ENCODE measurements at places on chromosomes 16 and 17.

- DNase-seq, result no peak
These were observed 16.2 kb downstream of the IRX5 start for GRCh38 chr16:54946909-54947308.

DNA sequence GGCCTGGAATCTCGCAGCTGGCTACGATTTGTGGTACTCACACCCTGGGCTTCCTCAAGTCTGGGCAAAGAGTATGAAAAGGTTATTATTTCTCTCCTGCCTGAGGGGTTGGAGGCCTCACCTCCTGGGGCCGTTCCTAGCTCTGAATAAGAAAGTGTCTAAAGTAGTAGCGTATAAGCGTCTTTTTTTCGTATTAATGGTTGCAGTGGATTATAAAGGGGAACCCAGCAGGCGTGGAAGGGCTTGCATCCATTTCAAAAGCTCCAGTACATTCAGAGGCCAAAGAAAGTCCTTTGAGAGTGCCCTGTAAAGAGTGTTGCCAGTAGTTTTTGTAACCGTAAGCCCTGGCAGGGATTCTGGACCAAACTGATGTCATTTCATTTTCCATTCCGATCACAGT is 72.2 kb upstream of the MPHOSPH6 start:
- peak; percentile 4 for DNase-seq

DNA sequence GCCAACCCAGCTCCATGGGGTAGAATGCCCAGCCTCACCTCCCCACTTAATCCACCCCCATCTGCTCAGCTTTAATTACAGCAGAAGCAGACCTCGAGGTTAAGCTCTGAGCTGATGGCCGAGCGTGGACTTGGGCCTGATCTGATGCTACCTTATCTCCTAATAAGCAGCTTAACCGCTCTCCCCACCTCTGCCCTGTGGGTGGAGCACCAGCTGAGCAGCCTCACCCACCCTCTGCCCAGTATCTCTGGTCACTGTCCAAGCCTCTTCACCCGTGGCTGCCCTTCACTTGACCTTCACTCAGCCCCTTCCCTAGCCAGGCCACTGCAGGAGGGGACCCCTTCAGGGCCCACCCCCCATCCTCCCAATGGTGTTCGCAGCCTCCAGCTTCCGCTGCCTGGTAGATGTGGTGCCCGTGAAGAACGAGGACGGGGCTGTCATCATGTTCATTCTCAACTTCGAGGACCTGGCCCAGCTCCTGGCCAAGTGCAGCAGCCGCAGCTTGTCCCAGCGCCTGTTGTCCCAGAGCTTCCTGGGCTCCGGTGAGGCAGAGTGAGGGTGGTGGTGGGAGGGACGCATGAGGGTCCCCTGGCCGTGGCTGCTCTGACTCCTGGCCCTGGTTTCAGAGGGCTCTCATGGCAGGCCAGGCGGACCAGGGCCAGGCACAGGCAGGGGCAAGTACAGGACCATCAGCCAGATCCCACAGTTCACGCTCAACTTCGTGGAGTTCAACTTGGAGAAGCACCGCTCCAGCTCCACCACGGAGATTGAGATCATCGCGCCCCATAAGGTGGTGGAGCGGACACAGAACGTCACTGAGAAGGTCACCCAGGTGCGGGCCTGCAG is 6.8 kb downstream of the KCNH6 start:
- DNase-seq, result no peak

DNA sequence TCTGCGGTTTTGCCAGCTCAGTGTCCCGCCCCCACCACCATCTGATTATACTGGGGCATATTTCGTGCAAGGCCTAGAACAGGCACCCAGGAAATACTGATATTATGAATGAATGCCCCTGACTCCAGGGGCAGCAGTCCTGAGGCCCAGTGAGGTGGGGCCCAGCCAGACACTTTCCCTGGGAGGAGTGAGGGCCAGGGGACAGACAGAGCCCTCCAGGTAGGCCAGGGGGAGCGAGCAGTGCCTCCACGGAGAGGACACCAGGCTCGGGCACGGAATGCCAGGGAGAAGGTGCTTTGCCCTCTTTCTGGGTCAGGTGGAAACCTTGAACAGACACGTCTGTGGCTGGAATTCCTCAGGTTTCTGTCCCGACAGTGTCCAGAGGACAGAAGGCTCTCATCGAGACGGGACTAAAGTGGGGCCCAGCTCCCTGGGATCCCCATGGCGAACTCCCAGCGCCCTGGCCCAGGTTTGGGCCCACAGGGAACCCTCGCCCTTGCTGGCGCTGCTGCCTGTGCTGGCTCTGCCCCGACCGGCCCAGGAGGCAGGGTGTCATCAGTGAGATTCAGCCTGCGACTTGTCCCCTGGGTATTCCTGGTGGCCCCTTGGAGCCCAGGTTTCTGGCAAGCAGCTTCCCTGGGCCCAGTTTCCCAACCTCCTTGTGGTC is 4.3 kb downstream of the KATNB1 start:
- DNase-seq, result no peak

DNA sequence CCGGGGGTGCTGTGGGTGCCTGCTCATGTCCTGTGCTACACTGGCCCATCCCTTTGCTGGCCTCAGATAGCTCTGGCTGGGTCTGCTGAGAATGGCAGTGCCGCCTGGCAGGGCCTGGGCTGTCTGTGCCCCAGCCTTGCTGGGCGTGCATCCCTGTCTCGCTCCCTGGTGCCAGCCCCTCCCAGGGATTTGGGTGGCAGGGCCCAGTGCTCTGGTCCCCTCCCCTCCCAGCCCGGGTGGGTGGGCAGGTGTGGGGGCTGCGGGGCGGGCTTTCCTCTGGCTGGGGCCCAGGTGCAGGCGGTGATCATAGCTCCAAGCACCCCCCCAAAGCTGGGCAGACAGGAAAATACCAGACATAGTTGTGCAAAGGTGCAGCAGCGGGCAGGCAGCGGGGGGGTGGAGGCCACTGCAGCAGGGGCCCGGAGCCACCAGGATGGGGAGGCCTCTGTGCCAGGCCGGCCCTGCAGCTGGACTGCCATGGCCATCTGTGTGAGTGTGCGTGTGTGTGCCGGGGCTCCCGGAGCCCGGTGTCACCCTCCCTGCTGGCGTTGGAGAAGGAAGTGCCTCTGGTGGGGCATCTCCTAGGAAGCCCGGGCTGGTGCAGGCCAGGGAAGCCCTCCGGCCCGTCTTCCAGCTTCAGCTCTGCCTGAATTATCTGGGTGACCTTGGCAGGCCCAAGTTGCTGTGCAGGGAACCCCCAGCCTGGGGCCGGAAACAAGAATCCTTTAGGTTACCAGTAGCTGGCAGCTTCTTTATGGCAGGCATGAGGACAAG is 7.4 kb downstream of the GLIS2 start:
- DNase-seq, result no peak

DNA sequence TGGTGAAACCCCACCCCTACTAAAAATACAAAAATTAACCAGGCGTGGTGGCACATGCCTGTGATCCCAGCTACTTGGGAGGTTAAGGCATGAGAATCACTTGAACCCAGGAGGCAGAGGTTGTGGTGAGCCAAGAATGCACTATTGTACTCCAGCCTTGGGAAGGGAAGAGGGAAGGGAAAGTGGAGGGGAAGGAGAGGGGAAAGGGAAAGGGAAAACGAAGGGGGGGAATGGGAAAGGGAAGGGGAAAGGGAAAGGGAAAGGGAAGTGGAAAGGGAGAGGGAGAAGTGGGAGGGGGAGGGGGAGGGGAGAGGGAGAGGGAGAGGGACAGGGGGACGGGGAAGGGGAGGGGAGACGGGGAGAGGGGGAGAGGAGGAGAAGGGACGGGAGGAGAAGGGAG is 122.5 kb downstream of the GAS7 start:
- no peak for DNase-seq

DNA sequence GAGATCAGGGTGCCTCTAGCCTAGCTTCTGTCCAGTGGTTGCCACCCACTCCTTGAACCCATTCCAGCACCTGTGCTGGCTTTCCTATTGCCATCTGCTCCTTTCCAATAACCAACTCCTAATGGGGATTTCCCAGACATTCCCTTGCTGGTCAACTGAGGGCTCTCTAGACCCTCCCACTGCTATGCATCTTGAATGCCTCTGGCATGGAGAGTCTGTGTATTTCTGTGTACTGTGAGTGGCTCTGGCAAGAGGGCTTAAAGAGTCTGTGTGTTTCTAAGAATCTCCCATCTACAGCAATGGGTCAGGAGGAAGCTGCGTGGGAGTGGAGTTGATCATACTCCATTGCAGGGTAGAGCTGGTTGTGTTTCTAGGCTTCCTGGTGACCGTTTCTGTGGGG is 11.0 kb upstream of the EPN3 start:
- no peak for DNase-seq

DNA sequence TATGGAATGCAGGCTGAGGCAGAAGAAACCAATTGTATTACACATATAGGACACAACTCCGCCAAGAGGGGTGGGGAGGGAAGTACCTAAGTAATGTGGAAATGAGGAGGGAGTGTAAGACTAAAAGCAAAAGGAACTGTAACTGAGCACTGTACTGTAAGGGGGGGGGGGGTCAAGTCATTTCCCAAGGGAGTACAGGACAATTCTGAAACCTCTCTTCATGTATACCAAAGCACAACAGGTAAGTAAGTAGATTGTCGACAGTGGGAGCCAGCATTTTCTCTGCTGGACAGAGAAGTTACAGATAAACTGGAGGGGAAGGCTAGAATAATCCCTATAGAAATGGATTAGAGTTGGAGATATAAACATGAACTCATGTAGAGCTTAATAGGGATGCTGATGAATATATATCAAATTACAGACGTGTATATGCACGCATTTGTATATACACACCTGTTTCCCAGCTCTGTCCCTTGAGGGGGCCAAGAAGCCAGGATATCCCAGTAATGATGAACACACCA is 6.4 kb downstream of the USP22 start:
- DNase-seq, result no peak

DNA sequence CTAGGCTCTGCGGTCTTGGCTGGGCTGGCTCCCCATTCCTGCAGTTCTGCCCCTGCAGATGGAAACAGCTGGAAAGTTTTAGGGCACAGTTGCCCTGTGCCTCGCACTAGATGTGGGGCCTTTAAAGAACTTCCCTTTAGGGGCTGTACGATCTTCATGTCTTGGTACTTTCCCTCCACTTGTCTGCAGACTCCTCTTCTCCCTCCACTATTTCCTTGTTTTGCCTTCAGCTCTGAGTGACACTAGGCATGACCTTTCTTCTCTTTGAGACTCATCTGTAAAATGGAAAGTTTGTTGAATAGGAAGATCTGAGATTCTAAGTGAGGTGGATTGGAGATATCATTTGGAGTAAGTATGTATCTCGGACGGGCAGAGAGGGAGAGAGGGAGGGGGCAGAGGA is 6.3 kb upstream of the TAC4 start:
- no peak for DNase-seq

GRCh38 chr17:77607606-77608005 is 350.9 kb upstream of the TNRC6C start:
- DNase-seq, result no peak

- no peak for DNase-seq
These were observed 5.9 kb upstream of the LYZL6 start for GRCh38 chr17:35949401-35949800.

- DNase-seq, result no peak
These were observed 5.7 kb upstream of the ACTG1 start for GRCh38 chr17:81518113-81518784.

DNA sequence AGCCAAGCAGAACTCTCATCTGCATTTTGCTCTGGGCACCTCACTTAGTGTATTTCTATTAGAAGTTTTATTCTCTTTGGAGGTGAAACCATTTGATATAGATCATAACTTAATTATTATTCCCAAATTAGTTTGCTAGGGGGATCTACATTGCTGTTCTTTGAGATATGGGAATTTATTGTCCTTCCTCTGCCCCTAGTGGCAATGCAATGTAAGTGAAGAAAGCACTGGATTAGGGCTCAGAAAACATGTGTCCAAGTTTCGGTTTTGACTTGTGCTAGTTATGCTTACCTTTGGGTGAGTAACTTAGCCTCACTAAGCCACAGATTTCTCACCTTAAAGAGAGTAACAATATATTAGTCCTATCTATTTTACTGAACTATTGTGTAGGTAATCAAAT is 2.9 kb downstream of the KRT39 start:
- no peak for DNase-seq

DNA sequence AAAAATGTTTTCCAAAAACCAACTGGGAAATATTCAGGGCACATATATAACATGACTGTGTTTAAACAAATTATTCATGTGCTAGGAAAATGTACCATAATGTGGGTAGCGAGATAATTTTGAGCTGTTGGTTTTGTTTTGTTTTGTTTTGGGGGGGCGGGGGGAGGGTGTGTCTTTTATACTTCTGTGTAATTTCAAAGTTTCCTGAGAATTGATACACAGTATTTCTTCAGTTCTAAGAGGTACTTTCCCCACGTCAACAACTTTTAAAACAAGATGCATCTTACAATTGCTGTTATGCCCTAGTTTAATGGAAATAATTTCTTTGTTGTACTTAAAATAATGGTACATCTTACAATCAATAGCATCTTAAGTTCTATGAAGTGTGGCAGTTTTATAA is 99.7 kb upstream of the RPRML start:
- no peak for DNase-seq

DNA sequence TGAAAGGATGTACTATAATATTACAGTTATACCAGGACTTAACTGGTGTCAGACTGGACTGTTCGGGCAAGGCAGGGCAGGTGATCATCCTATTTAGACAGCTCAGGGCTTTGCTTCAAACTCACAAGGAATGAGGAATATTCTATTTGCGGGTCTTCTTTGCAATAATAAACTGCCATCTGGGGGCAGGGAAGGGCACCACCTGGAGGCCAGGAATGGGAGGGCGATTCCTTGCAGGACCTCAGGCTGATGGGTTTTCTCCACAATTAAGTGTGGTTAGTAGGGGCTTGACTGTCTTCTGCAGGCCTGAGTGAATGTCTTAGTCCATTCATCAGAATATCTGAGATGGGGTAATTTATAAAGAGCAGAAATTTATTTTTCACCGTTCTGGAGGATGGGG is 424.1 kb downstream of the CA10 start:
- no peak for DNase-seq

- DNase-seq, result no peak
These were observed 122.0 kb upstream of the AXIN2 start for GRCh38 chr17:65683428-65683827.

DNA sequence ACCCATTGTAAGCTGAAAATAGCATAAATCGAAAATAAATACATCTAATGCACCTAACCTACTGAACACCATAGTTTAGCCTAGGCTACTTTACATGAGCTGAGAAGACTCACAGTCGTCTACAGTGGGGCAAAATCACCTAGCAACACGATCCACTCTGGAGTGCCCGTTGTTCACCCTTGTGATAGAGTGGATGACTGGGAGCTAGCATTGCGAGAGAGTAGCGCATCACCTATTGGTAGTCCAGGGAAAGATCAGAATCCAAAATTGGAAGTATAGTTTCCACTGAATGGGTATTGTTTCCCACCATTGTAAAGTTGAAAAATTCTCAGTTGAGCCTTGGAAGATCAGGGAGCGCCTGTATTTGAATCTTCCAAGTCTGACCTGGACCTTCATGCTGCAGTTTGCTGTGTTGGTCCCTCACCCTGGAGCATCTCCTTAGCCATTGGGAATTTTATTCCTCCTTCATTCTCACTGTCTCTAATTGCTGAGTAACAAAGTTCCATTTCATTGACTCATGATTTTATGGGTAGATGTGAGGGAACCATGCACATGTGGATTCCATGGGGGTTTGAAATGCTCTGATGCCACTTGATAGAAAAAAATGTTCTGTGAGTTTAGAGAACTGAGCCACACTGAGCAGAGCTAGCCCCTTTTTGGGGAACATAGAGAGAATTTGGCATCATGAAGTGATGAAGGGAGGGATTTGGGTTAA is 19.6 kb downstream of the AKAP1 start:
- no peak for DNase-seq

- no peak for DNase-seq
These were observed 353.3 kb downstream of the SEC14L1 start for GRCh38 chr17:77493901-77494663.

GRCh38 chr16:79600638-79601091 is at the start of gene MAF:
TSS of gene MAF (minus strand) at chr16:79600737. CDS start at chr16:79599902, 835 bp downstream.
- DNase-seq, result peak; percentile 89
